Stimulated activated CD4-positive, alpha-beta T cell treated with anti-CD3 and anti-CD28 coated beads, TNF-alpha, amount 100 ng/mL, for 4 hours (primary cell): ENCODE measurements at places on chromosomes 12 and 14.

DNA sequence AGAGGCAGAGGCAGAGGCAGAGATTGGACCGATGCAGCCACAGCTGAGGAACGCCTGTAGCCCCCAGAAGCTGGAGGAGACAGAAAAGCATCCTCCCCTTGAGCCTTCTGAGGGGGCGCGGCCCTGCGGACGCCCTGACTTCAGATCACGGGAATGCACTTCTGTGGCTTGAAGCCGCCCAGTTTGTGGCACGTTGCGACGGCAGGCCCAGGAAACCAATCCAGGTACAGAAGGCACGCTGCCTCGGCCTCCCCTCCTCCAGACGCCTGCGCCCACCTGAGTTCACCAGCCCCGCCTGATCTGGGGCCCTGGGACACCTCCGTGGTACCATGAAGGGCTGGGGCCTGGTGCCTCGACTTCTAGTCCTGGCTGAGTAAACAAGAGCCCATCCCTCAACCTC is 82.0 kb downstream of the NCOR2 start:
- no peak for DNase-seq

GRCh38 chr12:52877242-52877641 is 27.6 kb downstream of the KRT8 start:
- no peak for DNase-seq

DNA sequence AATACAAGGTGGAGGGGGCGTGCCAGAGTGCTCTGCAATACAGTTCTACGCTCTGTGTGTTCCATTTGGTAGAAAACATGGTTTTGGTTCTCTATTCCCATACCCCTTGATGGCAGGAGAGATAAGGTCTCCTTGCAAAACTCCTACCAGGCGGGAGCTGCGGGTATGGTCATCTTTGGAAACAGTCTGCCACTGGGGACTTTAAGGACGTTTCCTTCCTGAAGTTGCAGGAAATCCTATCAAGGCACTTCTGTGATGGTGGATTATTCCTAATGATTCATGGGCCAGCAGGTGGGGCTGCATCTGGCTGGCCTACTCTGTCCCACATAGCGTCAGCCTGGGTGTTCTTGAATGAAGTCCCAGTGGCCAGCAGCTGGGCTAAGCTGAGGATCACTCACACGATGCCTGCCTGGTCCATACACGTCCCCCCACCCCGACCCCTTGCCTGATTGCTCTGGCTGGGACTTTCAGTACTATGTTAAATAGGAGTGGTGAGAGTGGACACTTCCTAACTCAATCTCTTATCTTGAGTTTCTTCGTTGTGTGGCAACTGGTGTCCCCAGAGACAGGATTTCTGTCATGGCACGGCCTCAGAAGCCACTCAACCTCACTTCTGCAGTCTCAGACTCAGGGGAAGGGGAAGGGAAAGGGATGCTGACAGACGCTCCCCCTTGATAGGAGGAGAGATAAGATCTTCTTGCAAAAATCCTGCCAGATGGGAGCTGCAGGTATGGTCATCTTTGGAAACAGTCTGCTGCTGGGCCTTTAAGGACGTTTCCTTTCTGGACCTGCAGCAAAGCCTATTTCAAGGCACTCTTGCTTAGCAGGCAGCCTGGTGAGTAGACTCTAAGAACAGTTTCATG is 61.0 kb upstream of the FKBP4 start:
- DNase-seq, result no peak

- DNase-seq, result peak; percentile 88
These were observed at the start of gene COPZ1 for GRCh38 chr12:54324617-54325441. Gene COPZ1, plus strand, starts transcription at chr12:54325131. Its CDS starts 33 bp downstream, at chr12:54325164.

DNA sequence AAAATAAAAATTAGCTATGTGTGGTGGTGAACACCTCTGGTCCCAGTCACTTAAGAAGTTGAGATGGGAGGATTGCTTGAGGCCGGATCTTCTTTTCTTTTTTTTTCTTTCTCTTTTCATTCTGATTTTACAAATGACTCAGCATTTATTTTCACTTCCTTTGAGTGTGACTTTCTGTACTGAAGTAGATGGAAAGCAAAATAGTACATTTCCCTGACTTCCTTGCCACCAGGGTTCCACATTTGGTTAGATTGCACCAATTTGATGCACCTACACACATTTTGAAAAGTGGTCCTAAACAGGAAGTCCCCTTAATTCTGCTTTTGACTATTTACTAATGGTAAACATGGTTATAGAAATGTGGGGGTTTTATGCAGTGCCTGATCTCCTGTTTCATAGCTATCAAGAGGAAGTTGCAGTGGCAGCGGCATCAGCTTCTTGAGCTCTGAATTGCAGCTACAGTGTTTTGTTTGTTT is 13.0 kb upstream of the LEMD3 start:
- DNase-seq, result no peak

DNA sequence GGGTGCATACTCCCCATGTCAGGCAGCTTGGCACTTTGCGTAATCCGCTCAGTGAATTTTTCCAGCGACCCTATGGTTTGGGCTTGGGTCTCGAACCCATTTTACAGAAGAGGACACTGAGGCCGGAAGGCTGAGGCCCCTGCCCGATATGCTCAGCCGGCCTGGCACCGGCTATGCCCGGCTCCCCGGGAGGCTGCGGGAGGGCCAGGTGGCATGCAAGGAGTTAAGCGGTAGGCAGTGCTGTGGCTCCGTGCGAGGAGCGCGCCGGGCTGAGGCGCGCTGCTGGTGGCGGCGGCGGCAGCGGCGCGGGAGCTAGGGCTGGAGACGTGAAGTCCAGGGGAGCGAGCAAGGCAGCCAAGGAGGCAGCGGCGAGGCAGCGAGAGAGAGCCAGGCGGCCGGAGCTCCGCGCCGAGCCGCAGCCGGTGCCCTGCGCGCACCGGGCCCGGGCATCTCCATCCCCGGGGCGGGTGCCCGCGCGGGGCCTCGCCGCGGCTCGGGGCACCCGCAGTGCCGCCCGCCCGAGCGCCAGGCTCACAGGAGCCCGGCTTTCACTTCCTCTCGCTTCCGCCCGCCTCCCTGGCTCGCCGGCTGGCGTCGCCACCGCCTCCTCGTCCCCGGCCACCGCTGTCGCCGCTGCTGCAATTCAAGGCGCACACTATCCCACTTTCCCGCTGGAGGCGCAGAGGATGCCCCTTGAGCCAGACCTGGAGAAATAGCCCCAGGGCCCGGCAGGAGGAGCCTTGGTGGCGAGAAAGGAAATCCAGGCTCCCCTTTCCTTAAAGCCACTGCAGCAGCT is at the start of gene WSCD2:
TSS of gene WSCD2 (plus strand) at position 272 of the 796 bp plus-strand sequence. CDS start 66,545 bp downstream, outside the sequence.
- no peak for DNase-seq

DNA sequence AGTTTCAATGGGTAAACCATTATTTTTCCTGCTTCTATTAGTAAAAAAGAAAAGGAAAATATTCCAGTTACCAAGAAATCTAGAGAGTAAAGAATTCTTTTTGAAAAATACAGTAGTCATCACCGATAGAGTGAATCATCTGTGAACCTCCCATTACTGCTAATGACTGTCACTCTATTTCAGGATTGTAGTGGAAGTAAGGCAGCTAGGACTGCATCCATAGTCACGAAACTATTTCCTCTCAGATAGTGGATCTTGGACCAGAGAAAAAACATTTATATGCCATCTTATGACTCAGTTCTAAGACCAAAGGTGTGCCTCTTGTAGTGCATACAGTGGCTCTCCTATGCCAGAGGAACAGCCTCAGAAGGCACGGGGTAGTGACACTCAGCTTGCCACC is 173.9 kb upstream of the PLEKHA5 start:
- no peak for DNase-seq

DNA sequence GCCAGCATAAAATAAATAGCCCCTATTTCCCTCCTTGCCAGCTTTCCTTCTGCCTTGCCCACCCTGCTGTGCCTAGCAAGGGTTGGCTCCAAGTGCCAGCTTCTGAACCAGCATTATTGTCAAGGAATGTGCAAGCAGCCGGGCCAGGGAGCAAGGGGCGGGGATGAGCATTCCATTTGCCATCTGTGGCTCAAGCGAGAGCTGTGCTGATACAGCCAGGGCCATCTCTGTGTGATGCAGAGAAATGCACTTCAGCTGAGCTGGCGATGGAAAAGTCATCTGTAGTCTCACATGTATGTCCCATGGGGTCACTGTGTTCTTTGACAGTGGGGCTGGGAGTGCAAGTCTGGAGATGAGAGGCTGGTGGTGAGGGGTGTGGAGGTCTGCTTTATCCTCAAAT is 137.3 kb downstream of the SUDS3 start:
- DNase-seq, result no peak
